Non-pigmented ciliary epithelial cell (primary cell): ENCODE measurements at places on chromosomes 3 and 15.

- DNase-seq = no peak
Observed at GRCh38 chr15:52288986-52289385, 6.6 kb downstream of the MYO5C start.

DNA sequence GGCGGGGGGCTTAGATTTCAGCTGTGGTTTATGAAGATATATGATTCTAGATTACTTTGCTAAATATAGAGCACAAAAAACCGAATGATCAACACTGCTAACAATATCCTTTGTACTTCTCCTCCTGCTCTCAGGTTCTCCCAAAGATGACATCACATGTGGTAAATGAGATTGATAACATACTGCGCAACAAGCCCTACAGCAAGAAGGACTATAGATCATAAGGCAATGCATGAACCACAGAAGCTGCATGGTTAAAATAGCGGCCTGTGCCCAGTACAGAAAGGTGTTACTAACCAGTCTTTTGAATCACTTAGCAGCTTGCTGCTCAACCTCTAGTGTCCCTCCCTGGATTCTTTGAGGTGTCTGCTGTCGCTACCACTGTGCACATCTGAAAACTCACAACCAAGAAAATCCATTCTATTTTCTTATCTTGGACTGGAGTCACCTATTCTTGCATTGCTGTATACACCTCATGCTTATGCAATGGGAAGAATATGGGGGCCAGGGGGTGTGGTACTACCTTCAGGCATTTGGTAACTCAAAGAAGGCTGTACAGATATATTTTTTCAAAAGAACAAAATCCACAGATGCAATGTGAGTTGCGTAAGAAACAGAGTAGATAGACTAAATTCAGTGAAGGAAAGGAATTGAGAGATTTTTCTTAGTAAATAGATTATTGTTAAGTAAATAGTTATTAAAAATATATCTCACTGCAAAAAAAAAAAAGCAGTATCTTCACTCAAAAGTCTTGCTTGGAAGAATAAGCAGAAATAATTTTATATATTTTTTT is 18.2 kb downstream of the SSR3 start:
- DNase-seq = no peak

GRCh38 chr15:101390462-101390861 is 95.4 kb upstream of the SNRPA1 start:
- DNase-seq = no peak

GRCh38 chr3:127250032-127250431 is 37.8 kb downstream of the PRR20G start:
- DNase-seq = no peak

- DNase-seq = no peak
Observed at GRCh38 chr3:63912768-63913588, 795 bp upstream of the SCAANT1 start.

- DNase-seq = no peak
Observed at GRCh38 chr3:64928683-64929082, 240.9 kb upstream of the ADAMTS9 start.

DNA sequence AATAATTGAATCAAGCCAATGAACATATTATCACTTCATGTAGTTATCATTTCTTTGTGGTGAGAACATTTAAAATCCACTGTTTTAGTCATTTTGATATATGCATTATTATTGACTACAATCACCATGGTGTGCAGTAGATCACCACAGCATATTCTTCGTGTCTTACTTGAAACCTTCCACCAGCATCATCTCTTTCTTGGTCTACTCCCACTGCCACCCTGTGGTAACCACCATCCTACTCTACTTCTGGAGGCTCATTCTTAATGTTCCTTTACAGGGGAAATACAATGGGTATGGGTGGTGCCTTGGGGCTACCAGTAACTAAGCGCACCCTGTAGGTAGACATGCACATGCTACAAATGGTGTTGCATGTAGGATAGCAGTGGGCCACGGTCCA is 25.4 kb downstream of the PXK start:
- DNase-seq = no peak

GRCh38 chr3:54817628-54818027 is 110.2 kb downstream of the LRTM1 start:
- no peak for DNase-seq

- DNase-seq = no peak
Observed at GRCh38 chr3:12149029-12149428, 9.7 kb downstream of the TIMP4 start.

- no peak for DNase-seq
Observed at GRCh38 chr3:170358042-170359010, 811 bp downstream of the SKIL start.

DNA sequence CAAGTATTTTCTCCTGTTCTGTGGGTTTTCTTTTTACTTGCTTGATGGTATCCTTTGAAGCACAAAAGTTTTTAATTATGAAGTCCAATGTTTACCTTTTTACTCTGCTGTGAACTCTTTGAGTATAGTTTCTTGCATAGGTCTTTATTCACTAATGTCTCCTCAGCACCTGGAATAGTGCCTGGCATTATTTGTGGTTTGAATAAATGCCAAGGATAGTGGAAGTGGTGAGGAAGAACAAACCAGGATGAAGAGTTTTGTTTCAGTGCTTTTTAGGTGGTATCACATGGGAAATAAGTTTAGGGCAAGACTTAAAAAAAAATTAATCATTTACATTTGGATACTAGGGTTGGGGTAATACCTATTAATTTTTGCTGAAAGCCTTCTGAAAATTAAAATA is 25.7 kb downstream of the GPD1L start:
- DNase-seq = no peak

- no peak for DNase-seq
Observed at GRCh38 chr3:5136211-5136918, 14.3 kb downstream of the ARL8B start.

DNA sequence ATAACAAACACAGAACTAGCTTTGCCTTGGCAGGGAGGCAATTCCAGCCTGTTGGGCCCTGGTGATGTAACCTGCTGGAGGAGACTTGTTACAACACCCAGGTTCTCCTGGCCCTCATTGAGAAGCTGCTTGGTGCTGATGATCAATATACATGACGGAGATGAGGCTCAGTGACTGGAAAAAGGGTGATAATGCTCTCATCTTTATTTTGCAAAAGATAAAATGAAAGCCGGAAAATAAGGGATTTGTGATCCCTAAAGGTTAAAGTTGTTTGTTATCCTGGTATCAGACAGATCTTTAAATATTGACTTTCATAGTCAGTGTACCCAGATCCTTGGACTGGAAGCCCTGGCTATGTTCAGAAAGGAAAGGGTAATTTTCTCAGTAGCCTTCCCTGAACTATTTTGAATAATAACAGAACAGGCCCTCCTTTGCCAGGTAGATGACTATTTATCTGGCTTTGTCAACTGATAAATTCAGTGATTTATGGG is 118.9 kb upstream of the MEIS2 start:
- no peak for DNase-seq

- no peak for DNase-seq
Observed at GRCh38 chr3:183984127-183984740, 33.5 kb downstream of the ABCC5 start.

GRCh38 chr3:67017211-67017610 is 19.1 kb downstream of the KBTBD8 start:
- DNase-seq = no peak
